CD8-positive, alpha-beta memory T cell (primary cell): ENCODE measurements at places on chromosomes 2 and 18.

DNA sequence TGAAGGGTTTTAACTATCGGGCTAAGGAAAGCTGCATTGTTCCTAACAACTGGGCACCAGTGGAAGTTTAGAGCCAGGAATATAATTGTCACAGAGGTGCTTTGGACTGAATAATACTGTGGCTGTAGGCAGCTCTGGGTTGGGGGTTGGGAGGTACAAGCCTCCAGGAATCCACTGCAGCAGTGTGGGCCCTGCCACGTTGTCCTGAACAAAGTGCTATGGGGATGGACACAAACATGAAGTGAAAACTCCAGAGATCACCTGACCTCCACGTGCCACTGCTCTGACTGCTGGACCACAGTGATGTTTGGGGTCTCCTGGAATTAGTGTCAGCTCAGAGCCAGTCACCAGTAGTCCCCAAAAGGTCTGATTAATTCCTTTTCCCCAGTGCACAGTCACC, 110.9 kb downstream of the BCL2 start:
- H3K36me3 ChIP-seq = no peaks in the 10 kb centered on the region
- H3K27me3 ChIP-seq = no peaks in the 10 kb centered on the region
- H3K4me1 ChIP-seq = peaks cover 99% of the 10 kb centered on the region
- peak overlapping the region; percentile 16 for H3K4me3 ChIP-seq

GRCh38 chr2:175457895-175458448, 276.5 kb upstream of the ATP5MC3 start:
- H3K4me1 ChIP-seq = no peaks in the 10 kb centered on the region
- no peaks in the 10 kb centered on the region for H3K27me3 ChIP-seq

DNA sequence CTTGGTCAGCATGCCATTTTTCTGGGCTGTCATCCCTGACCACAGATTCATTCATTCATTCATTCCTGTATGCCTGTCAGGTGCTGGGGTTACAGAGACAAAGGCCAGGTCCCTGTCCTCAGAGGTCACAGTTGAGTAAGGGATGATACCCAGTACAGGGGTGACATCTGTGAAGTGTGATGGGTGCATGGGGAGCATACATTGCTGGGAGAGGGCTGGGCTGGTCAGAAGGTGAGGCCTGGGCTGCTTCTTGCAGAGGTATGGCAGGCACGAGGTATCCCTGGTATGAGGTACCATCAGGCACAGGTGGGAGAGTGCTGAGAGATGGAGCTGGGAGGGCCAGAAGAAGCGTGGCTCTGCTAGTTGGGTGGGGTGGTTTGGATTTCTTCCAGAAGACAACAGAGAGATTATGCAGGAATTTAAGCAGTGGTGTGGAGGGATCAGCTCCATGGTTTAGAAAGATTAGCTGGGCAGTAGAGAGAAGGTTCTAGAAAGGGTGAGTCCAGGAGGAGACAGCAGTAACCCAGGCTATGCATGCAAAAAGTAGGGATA, 181.9 kb upstream of the HAAO start:
- DNase-seq = no peak
- no peak overlapping the region for H3K27ac ChIP-seq
- no peak overlapping the region for H3K4me3 ChIP-seq
- no peaks in the 10 kb centered on the region for H3K4me1 ChIP-seq
- no peaks in the 10 kb centered on the region for H3K27me3 ChIP-seq

GRCh38 chr2:136204971-136205370, 87.0 kb upstream of the CXCR4 start:
- no peaks in the 10 kb centered on the region for H3K36me3 ChIP-seq
- no peak overlapping the region for H3K4me3 ChIP-seq
- H3K27ac ChIP-seq = no peak overlapping the region
- no peaks in the 10 kb centered on the region for H3K27me3 ChIP-seq
- DNase-seq = no peak

GRCh38 chr2:212089873-212090272, 448.7 kb downstream of the ERBB4 start:
- no peak for DNase-seq
- no peaks in the 10 kb centered on the region for H3K27me3 ChIP-seq
- H3K4me1 ChIP-seq = no peaks in the 10 kb centered on the region
- no peak overlapping the region for H3K4me3 ChIP-seq

DNA sequence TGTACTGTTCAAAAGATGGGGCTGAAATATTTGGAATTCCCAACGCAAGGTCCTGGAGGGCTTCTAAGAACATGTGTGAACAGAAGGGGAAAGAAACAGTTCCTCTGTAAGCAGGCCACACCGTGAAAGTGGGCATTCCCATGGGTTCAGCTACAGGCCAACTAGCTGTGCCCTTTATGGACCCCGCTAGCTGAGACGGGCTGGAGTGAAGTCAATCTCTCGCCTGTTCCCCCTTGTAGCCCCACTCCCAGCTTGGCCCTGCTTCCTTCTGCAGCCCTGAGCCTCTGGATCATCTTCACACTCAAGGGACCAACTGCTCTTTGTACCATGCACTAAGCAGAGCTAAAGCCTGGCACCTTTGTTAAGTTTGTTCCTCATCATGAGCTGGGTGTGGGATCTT, 55.4 kb downstream of the POLR1A start:
- no peak for DNase-seq
- no peak overlapping the region for H3K27ac ChIP-seq
- peaks cover 41% of the 10 kb centered on the region for H3K36me3 ChIP-seq
- no peaks in the 10 kb centered on the region for H3K27me3 ChIP-seq
- no peak overlapping the region for H3K4me3 ChIP-seq

DNA sequence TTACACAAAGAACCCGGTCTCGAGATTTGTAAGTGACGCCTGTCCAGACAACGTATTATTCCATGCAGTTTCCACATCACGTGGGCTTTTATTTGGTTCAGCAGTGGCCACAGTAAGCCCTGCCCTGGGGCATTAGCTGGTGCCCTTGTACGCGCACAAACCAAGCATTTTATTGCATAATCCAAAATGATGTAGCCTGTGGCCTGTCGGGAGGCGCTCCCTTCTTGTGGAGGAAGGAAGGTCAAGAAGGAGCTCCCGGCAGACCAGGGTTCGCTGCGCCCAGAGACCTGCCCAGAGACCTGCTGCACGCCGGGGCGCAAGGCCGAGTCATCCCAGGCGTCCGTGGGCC, 179.6 kb upstream of the ALKAL2 start:
- no peaks in the 10 kb centered on the region for H3K4me1 ChIP-seq
- no peaks in the 10 kb centered on the region for H3K36me3 ChIP-seq
- H3K4me3 ChIP-seq = no peak overlapping the region
- H3K27me3 ChIP-seq = peaks cover 9% of the 10 kb centered on the region
- DNase-seq = no peak
- no peak overlapping the region for H3K27ac ChIP-seq

GRCh38 chr2:95267458-95268210, 6.6 kb upstream of the PROM2 start:
- H3K4me1 ChIP-seq = no peaks in the 10 kb centered on the region
- H3K27me3 ChIP-seq = no peaks in the 10 kb centered on the region
- H3K27ac ChIP-seq = no peak overlapping the region
- no peaks in the 10 kb centered on the region for H3K36me3 ChIP-seq

DNA sequence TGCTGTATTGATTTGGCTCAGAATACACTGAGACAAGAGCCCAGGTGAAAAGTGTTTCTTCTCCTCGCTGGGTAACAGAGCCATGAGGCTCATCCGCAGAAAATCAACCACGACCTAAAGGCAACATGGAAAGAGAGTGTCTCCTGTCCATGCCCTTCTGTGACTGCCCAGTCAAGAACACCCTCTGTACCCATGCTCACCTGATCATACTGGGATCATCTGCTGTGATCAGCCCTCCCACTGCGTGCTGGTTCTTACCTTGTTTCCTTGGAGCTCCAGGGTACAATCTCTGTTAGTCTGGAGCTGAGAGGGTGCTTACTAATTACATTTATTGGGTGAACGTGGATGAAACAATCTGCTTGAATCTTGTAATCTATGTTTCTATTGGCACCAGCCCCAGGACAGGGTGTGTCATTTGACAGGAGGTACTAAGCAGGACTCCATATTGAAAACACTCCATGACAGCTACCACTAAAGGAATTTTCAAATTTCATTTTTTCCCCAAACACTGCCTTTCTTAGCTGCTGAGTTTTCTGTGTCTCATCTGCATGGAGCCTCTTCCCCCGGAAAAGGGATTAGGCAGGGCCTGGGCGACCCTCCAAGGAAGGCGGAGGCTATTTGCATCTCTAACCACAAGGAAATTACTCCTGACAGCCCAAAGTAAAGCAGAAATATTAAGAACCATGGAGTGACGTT, 39.7 kb upstream of the GRP start:
- no peak for DNase-seq
- no peak overlapping the region for H3K27ac ChIP-seq
- no peaks in the 10 kb centered on the region for H3K27me3 ChIP-seq
- no peaks in the 10 kb centered on the region for H3K36me3 ChIP-seq
- no peak overlapping the region for H3K4me3 ChIP-seq
- no peaks in the 10 kb centered on the region for H3K4me1 ChIP-seq

DNA sequence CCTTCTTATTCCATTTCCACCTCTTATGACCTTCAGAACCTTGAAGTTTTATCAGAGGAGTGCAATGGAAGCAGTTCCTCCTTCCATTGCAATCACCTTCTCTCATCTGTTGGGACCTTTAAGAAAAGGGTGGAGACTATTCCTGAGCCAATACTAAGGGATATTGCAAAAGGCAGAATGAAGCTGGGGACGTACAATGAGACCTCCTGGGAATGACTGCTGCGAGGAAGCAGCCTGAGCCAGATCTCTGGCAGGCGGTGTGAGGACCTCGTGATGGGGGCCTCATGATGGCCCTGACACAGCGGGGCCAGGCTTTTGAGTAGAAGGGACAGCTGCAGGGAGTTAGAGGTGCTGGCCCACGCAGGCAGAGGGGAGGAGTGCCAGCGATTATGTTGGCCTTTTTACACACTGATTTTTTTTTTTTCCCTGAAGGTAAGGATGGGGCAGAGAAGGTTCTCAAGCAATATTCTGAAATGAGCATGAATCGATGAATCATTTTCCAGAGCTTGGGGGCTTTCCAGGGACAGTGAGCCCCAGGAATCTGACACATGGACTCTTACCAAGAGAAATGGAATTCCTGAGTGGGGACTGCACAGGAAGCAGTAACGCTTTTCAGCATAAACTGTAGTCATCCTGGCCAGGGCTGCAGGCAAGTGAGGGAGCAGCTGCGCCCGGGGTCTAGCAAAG, 40.0 kb upstream of the LAPTM4A start:
- H3K36me3 ChIP-seq = no peaks in the 10 kb centered on the region
- no peaks in the 10 kb centered on the region for H3K27me3 ChIP-seq
- H3K4me3 ChIP-seq = no peak overlapping the region
- no peaks in the 10 kb centered on the region for H3K4me1 ChIP-seq
- H3K27ac ChIP-seq = no peak overlapping the region

DNA sequence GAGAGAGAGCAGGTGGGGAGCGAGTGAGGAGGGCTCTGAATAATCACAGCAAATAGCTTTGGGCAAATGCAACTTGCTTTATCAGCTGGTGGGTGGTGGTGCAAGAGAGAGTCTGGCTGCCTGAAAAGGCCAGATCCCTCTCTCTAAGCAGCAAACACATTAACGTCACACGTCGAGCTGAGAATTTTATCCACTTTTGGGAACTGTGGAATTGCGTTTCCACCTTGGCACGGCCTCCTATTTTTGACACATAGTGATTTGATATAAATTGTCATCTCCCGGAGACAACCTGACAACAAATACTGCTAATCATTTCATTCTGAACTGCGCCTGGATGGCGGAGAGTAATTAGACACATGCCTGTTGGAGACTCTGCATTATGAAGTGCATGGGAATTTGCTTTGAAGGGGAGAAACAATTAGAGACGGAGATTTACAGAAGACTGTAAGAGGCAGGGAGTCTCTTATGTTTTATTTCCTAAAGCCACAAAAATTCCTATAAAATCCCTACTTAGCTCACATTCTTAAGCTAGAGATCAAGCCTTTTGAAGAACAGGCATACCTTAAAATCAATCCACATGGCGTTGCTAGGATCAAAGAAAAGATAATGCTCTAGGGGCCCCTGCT, 634.1 kb downstream of the TDRD15 start:
- DNase-seq = no peak
- no peaks in the 10 kb centered on the region for H3K27me3 ChIP-seq
- H3K4me3 ChIP-seq = no peak overlapping the region
- no peaks in the 10 kb centered on the region for H3K36me3 ChIP-seq

- no peaks in the 10 kb centered on the region for H3K4me1 ChIP-seq
- no peak for DNase-seq
- H3K36me3 ChIP-seq = no peaks in the 10 kb centered on the region
- no peak overlapping the region for H3K27ac ChIP-seq
These were observed 156.8 kb upstream of the UNC80 start for GRCh38 chr2:209614690-209615369.

DNA sequence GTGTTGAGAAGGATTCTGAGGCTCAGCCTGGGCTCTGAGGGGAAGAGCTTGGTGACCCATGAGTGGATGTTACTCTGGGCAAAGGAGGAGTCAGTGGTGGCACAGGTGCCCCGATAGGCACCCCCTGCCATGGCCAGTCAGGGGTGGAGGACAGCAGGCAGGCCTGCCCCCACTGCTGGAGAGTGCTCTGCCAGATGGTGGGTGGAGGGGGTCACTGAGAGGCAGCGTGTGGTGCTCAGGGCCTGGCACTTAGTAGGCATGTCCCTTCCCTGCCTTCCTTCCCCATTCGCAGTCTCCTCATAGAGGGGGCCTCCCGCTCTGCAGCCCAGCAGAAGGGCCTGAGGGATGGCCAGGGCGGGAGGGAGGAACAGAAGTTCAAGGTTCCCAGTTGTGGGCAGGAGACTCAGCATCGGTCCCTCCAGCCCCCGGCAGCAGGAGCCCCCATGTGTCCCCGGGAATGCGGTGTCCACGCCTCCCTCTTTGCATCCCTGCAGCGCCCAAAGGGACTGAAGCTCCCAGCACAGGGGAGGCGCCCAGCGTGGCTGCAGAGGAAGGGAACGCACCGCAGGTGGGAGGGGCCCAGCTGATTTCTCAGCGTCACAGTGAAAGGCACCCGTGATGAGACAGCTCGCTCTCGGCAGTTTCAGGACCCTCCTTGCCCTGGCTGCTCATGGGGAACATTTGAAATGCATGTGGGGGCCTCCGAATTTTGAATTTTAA, 5.7 kb upstream of the SNED1 start:
- no peak overlapping the region for H3K4me3 ChIP-seq
- no peaks in the 10 kb centered on the region for H3K27me3 ChIP-seq
- H3K27ac ChIP-seq = no peak overlapping the region
- H3K36me3 ChIP-seq = no peaks in the 10 kb centered on the region

DNA sequence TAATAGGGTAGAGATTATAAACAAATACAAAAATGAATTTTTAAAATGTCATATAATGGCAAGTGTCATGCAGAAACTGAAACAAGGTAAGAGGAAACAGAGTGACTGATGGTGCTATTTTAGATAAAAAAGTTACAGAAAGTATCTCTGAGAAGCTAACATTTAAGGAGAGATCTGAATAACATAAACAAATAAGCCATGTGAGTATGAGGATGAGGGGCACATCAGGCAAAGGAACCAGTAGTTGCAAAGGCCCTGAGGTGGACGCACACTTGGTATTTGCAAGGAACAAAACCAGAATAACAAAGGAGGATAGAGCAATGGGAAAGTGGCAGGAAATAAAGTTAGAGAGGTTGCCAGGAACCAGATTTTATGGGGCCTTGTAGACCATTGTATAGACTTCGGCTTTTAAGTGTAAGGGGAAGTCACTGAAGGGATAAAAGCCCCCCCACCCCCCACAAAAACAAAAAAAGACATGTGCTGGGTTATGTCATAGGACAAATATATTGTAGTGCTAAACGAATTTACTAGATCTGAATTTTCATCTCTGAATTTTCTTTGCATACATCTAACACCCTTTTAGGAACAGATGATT, 159.2 kb downstream of the DTNB start:
- H3K27ac ChIP-seq = no peak overlapping the region
- DNase-seq = no peak
- H3K4me1 ChIP-seq = no peaks in the 10 kb centered on the region
- H3K36me3 ChIP-seq = no peaks in the 10 kb centered on the region
- no peaks in the 10 kb centered on the region for H3K27me3 ChIP-seq
- H3K4me3 ChIP-seq = no peak overlapping the region
